Posterior cingulate gyrus (tissue), 11 donors: ENCODE measurements at places on chromosomes 2 and 18.

DNA sequence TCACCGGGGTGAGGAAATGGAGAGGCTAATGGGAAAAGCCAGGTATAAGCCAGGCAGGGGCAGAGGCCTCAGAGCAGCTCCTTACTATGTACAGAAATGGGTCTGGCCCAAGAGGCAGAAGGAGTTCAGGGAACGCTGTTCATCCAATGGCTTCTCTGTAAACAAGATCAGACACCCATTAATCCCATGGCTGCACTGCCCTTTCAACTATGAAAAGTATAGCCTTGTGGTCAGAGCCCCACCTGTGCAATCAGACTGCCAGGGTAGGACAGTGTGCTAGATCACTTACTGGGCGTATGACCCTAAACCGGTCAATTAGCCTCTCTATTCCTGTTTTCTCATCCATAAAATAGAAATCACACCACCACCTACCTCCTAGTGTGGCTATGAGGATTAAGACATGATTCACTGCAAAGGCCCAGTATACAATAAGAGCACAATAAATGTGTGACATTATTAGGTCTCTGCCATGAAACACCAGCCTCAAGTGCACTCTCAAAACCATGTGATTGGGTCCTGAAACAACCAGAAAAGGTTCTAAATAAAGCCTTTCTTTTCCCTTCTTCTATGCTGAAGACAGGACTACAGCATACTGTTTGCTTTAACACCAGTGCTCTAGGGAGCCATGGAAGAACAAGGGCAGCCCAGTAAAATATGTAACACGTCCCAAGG lies 4.4 kb downstream of the ANKRD44 start:
- no peak for DNase-seq

DNA sequence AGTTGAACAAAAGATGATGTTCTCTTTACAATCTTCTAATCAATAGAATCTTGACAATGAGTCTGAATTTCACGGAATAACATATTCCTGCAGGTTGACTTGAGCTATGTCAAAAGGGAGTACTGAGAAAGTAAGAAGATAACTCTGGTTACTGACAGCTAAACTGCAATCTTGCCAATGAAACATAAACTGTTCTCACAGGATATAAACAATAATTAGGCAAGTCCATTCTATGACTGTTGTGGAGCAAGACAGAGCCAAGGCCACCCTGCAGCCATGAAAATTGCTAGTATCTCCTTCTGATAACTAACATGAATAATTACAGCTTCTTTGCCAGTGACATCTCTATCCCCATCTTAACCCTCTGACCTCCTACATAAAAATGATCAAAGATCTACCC lies 6.3 kb upstream of the RPRD1A start:
- no peak for DNase-seq

- DNase-seq: no peak
Observed at GRCh38 chr2:47676261-47676926, 106.6 kb upstream of the MSH6 start.

GRCh38 chr2:135641156-135642068 lies 100.2 kb upstream of the UBXN4 start:
- DNase-seq: no peak

GRCh38 chr2:11701751-11702301 lies 31.8 kb upstream of the NTSR2 start:
- no peak for DNase-seq

DNA sequence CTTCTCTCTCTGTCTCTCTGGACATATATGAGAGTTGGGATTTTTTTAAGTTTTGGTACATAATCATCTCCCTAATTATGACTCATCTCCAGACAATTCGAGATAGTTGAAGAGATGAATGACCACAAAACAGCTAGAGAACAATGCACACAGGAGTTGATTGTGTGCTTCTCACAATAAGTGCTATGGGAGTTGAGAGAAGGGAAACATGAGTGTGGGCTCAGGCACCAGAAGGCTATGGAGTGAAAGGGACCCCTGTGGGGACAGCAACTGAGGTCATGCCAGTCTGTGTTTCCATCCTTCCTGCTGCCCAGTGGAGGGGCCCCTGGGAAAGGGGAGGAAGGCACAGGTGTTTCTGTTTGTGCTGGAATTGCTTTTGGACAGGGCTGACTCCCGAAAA lies 6.5 kb upstream of the YWHAQ start:
- no peak for DNase-seq

GRCh38 chr2:195413944-195414343 lies 243.1 kb upstream of the SLC39A10 start:
- DNase-seq: no peak

- no peak for DNase-seq
Observed at GRCh38 chr2:235506291-235506996, 12.6 kb downstream of the AGAP1 start.

DNA sequence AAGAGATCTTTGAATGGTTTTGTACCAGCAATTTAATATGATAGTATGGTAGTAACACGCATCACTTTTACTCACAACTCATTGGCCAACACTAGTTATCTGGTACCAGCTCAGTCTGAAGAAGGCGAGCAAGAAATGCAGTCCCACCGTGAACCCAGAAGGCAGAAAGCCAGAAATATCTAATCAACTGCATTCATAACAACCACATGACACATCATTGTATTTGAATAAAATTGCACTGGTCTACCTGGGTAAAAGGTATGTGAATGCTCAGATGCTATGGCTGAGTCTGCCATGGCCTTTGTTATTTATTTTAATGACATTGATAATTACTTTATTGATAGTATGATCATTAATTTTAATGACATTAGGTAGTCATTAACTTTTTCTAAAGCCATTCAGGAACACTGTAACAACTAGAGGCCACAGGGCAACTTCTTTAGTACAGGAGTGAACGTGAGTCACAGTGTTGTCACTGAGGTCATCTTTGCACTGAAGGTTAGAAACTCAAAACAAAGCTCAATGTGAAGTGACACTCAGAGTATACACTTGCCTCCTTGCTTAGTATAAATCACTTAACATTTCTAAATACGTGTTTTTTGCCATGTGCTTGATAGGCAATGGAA lies 475.6 kb upstream of the TNP1 start:
- no peak for DNase-seq

DNA sequence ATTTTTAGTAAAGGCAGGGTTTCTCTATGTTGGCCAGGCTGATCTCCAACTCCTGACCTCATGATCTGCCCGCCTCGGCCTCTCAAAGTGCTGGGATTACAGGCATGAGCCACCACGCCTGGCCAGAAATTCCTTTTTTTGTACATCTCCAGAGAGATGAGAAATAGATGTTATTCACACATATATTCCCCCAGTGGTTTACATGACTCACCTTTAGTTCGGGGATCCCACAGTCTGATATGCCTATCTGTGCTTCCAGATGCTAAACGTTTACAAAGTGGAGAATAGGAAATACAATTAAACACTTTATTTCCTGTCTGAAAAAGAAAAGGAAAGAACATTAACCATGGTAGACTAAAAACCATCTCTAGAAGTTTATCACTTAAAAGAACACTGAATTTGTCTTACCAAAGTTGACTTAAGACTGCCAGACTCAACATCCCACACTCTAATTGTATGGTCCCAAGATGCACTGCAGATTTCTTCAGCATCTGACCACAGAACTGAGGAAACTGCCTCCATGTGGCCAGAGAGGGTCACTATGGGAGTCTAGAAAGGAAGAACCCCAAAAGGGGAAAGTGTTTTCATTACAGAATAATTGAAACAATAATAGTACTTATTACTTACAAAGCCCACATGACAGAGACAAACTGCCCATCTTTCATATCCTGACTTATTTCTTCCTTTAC lies 12.6 kb upstream of the ICA1L start:
- no peak for DNase-seq

- no peak for DNase-seq
Observed at GRCh38 chr2:23814963-23815362, 112.0 kb downstream of the ATAD2B start.

- no peak for DNase-seq
Observed at GRCh38 chr2:224426656-224427055, 24.7 kb upstream of the FAM124B start.

GRCh38 chr2:60522462-60522861 lies 31.0 kb downstream of the BCL11A start:
- no peak for DNase-seq

GRCh38 chr2:107290041-107290440 lies 404.1 kb upstream of the ST6GAL2 start:
- no peak for DNase-seq

- no peak for DNase-seq
Observed at GRCh38 chr18:9825571-9826073, 60.2 kb upstream of the TXNDC2 start.

DNA sequence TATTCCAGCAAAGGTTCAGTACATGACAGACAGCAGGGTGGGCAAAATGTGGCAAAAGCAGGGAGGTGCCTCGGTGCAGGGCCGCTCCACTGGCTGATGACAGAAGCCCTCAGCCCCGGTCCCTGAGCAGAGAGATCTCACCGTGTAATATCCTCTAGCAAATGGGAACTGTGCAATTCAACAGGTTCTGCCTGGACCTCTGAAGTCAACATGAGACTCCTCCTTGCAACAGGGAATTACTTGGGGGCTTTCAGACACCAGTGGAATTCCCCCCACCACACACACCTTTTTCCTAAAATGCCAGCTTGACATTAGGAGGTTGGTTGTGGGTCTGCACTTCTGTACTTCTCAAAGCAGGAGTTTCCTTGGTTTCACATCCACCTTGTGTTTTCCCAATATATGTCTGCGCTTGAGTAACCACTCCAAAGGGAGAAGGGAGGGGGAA lies 50.8 kb downstream of the SPRED2 start:
- no peak for DNase-seq

DNA sequence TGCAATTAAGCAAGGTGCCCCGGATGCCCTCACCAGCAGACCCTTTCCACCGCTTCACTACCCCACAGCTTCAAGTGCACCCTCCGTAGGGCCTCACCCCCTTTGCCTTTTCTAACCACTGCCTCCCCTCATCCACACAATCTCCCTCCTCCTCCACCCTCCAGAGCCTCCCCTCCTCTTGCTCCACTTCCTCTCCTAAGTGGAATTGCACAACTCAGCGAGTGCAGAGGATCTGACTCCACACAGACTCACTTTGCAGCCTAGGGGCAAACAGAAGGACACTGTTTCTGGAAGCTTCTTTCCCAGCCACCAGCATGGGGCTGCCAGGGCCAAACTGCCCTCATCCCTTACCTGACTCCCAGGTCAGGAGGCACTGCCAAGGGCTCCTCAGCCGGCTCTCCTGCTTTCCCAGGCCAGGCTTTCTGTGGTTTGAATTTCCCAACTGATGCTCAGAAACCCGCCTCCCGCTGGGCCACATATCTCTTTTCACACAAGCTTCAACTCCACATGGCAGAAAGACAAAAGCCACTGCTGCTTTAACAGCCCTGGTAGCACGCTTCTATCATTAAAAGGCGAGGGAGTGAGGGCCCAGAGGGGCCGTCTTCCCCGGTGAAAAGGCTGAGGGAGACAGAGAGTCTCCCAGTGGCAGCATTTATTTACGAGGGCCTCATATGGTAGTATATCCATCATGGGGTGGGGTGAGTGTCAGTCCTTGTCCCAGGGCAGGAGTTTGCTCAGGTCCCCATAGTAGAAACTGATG lies 74.7 kb upstream of the MGAT4A start:
- DNase-seq: no peak

DNA sequence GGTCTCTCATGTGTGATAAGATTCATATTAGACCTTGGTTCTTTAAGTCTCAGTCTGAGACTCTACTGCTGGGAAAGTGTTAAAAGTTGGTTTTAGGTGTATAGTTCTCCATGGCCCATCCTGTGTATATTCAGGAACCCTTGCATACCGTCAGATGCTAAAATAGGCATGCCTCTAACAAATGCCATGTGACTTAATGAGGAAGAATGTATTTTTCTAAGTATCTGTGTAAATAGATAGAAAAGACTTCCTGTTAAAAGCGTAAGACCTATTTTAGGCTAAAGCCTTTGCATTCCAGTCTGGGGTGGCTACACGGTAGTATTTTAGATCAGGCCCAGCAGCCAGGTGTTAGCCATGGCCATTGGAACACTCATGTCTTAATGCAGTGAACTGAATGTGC lies 73.3 kb downstream of the RHBDD1 start:
- DNase-seq: no peak

DNA sequence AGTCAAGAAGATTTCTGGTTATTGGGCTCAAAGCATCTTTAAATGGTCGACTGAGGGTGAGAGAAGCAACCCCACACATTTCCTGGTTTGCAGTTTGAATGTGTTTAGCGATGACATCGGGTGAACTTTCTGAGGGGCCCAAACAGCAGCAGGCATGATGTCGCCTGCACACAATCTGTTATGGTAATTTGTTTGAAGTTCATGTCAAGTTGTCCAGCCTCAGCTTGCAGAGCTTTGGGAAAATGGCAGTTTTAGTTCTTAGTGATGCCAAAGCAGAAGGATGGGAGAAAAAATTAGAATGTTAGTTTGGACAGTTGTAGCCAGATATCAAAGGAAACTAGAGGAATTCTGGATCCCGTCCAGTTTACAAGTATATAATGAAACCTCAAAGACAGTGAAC lies 284.6 kb downstream of the MBD5 start:
- DNase-seq: no peak

DNA sequence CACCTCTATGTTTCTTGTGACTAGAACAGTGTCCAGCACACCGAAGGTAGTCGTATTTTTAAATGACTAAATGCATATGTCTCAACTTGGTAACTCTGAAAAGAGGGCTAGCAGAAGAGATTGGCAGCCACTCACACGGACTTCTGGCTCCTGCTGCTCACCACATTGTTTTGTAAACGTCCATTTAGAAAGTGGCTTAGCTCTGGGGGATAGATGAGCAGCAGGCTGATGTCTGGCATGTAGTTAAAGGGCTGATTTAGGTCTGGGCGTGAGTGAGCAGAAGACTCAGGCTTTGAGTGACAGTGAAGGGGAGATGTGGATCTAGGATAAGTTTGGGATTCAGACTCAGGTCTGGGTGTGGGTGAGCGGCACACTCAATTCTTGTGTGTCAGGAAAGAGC lies 372.9 kb upstream of the HS6ST1 start:
- DNase-seq: no peak

DNA sequence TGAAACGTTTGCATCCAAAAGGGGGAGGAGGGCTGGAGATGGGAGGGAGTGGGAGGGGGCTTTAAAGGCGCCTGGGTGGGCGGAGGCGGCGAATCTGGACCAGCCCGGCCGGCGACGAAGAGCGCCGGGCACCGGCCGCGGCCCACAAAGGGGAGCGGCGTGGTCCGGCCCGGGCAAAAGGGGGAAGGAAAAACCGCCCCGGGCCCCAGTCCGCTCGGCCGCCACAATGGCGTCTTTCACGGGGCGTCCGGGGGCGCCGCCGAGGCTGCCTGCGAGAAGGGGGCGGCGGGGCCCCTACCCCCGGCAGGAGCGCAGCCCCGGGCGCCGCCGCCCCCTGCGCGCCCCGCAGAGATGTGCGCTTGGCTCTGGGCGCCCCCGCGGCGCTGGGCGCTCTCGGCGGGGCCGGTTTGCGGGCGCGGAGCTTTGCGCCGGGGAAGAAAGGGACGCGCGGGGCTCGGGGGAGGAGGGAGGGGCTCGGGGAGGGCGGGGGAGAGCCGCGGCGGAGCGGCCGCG lies 108.1 kb upstream of the KCTD1 start:
- DNase-seq: no peak

DNA sequence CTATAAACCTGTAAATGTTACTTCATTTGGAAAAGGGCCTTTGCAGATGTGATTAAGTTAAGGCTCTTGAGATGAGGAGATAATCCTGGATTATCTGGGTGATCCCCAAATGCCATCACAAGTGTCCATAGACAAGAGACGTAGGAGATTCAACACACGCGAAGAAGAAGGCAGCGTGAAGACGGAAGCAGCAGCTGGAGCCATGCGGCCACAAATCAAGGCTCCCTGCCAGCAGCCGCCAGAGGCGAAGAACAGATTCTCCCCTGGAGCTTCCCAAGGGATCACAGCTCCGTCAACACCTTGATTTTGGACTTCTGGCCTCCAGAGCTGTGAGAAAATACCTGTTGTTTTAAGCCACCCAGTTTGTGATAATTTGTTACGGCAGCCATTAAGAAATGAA lies 11.0 kb upstream of the VAPA start:
- no peak for DNase-seq
